Fibroblast of the conjunctiva (primary cell): ENCODE measurements at places on chromosomes 7 and 10.
A peak's percentile ranks its signal among the peaks of the same experiment; 100 is the strongest.

DNA sequence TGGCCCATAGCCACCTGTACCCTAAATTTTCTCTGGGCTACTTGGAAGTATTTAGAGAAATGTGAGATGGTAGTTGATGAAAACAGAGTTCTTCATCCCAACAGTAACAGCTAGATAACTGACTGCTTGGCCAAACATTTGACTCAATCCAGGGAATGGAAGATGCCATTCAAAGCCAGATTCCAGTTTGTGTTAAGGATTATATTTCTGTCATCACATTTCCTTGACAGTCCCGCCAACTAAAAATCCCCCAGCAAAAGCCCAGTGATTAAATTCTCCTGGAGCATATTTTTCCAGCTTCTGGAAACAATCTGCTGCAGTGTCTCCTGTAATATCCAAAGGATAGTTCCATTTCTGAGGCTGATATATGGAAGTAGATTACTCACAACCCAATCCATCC lies 45.4 kb upstream of the PTN start:
- DNase-seq = no peak

DNA sequence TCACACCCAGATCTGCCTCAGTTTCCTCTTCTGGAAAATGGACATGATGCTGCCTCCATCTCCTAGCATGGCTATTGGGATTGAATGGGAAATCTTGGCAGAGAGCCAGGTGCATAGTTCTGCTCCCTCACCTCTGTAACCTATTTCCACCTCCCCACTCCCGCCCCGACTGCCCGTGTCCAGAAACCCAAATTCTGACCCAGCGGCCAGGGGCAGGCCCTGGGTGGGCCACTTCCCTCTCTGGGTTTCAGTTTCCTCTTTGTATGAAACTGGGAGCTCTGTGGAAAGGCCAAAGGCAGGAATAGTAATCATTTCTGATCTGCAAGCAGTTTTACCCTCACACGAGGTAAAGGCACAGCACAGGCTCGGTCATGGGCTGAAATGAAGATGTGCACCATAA lies 74.1 kb upstream of the DUSP5 start:
- DNase-seq = no peak

DNA sequence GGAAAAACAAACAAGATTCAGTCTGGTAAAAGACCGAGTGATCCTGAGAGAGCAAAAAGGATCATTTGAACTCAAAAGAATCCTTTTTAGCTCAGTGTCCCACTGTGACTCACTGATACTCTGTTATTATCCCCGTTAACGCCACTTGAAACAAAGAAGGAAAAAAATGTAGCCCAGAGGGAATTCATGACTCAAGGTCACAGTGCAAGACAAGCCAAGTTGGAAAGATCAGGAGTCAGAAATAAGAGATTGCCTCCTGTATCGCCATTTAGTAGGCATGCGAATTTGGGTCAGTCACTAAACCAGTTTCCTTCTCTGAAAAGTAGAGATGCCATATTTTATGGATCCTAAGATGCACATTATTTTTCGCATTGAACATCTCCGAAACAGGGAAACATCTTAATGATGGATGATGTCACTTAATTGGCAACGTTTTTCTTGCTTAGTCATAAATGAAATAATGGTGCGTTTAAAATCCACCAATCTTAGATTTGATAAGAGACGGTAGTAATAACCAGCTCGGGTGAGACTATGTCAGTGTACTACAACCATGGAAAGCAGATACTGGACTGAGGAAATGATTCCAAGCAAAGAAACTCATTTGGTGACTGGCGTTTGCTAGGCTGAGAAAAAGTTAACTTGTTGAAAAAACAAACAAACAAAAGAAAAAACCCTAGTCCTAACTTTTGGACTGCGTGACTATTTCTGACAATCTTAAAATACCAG lies 502.0 kb upstream of the CELF2 start:
- no peak for DNase-seq

GRCh38 chr7:156456503-156457115 lies 184.0 kb upstream of the RNF32 start:
- DNase-seq = no peak

DNA sequence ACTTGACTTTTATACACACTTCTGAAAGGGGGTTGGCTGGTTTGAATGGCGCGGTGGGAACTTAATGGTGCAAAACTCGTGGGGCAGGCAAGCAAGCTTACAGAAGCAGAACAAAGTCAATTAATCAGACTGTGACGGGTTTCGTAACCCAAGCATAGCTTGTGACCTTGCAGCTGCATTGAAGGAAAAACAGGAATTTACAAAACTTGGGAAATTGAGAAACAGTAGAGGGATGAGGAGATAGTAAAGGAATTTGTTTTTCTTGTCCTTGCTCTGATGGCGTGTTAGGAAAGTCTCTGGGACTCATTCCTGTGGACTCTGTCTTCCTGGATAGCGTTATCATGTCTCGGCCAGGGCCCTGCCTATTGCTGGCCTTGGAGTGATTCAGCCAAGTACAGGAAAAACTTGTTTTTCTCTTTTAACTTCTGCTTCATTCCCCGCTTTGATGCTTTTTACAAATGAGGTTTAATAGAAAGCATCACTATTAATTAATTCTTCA lies 220.0 kb upstream of the KCND2 start:
- DNase-seq = peak; percentile 40

GRCh38 chr10:116712519-116712918 lies 29.8 kb downstream of the HSPA12A start:
- no peak for DNase-seq

DNA sequence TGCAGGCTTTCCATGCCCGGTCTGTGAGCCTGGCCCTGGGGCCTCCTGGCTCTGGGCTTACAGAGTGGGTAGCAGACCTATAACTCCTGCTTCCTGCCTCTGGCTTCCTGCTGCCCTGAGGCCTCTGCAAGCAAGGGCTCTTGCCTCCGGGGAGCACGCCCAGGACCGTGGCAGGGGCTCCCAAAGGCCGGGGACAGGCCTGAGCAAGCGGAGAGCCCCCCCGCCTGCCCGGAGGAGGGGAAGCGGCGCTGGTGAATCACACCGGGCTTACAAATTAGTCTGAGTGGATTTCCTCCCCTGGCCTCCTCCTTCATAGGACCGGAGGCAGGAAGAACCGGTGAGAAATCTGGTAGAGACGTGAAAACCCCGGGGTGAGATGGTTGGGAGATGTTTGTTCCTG lies 1.5 kb upstream of the MYL10 start:
- no peak for DNase-seq

DNA sequence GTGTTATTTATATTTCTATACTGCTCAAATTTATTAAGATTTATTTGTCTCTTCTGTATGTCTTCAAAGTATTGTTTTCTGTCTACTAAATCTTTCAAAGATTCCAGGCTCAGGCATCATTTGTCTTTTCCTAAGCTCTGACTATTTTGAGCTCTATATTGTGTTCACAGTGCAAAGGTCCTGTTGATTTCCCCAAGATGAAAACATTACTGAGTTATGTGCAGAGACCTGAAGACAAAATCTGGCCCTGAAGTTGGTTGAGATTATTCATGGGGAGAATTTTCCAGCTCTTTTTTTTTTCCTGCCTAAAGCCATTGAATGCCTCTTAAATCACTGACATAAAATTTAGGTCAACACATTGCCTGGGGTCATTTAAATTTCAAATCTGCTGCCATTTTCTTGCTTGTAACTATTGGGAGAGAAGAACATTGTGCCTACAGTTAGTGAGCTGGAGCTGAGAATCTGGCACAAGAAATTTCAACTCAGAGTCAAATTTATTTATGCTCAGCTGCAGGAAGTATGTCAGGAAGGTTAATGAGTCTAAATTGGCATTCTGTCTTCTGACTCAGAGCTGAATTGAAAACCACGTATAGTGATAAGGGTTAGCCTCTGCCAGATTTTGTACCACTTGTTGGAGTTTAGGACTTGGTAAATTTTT lies 31.6 kb downstream of the CSTF2T start:
- no peak for DNase-seq

- no peak for DNase-seq
Measured at GRCh38 chr7:90891529-90891928, 295.4 kb downstream of the CDK14 start.

DNA sequence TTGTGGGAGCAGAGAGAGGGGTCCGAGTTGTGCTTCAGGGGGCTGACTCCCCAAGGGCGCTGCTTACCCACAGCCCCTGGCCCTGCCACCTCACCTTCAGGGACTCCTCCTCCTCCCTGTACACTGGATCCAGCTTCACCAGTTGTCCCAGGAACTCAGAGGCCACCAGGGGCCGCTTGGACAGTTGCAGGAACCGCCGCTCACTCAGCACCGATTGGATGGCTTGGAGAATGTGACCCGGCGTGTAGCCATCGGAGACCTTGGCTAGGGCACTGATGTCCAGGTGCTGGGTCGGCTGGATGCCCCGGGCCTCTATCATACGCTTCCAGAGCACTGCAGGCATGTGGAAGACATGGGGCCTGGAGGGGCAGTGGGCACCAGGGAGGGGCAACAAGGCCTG lies 4.5 kb upstream of the ASB10 start:
- no peak for DNase-seq

- no peak for DNase-seq
Measured at GRCh38 chr10:74926791-74927585, 100.6 kb downstream of the KAT6B start.

DNA sequence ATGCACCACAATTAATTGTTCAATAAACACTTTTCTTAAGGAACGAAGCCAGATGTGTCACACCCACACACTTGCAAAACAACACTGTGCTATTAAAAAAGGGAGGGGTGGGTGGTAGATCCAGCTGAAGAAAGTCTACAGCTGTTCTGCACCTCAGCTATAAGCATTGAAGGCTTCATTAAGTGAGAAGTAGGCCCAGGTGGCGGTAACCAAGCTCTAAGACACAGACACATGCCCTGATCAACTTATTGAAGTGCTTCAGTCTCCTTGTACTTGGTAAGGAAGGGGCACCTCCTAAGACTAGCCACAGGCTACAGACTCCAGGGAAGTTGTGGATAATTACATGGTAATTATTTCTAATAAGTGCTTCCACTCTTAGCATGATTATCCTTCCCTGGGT lies 4.5 kb upstream of the CPVL start:
- DNase-seq = no peak
